Heart left ventricle (tissue), 16 donors: ENCODE measurements at places on chromosomes 1 and 21. TPM values are rescaled to one million over a fixed set of nuclear protein-coding genes. Genes with fewer than 3 reads are reported as not detected.

The PTPRF gene
- total RNA-seq = 74.1 TPM

The BMP8A gene
- total RNA-seq = 1.0 TPM

The TMEM240 gene
- total RNA-seq = 4.0 TPM

The PLPPR4 gene
- total RNA-seq = 0.19 TPM

The BMP8B gene
- 0.42 TPM for total RNA-seq

The SRGAP2B gene
- 9.9 TPM for total RNA-seq

The UTS2 gene
- total RNA-seq = not detected

The EFCAB7 gene
- total RNA-seq = 10.2 TPM

The C4BPA gene
- total RNA-seq = not detected

The ENO1 gene
- total RNA-seq = 92.2 TPM

- no peak for DNase-seq
Observed at GRCh38 chr1:154436433-154436832, 31.3 kb downstream of the IL6R start.

- no peak for DNase-seq
Observed at GRCh38 chr1:10252508-10252907, 42.1 kb downstream of the KIF1B start.

- no peak for DNase-seq
Observed at GRCh38 chr1:154736841-154737240, 128.9 kb upstream of the ADAR start.

GRCh38 chr1:239388578-239388977, 2.2 kb downstream of the CHRM3 start:
- no peak for DNase-seq

DNA sequence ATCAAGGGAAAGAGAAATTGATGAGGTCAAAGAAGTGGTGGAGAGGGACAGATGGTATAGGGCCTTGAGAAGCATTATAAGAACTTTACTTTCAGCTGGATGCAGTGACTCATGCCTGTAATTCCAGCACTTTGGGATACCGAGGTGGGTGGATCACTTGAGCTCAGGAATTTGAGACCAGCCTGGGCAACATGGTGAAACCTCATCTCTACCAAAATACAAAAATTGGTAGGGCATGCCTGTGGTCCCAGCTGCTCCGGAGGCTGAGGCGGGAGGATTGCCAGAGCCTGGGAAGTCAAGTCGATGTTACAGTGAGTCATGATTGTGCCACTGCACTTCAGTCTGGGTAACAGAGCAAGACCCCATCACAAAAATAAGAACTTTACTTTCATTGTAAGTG, 5.7 kb downstream of the TMEM50A start:
- no peak for DNase-seq

GRCh38 chr1:231818337-231818736, 191.7 kb downstream of the DISC1 start:
- DNase-seq = peak; percentile 53

- peak; percentile 72 for DNase-seq
Observed at GRCh38 chr21:45074048-45074817, at the start of gene ADARB1. ADARB1 (plus strand) TSS chr21:45074580; CDS start chr21:45171657, 97,077 bp downstream.

- DNase-seq = peak; percentile 30
Observed at GRCh38 chr1:19504796-19505692, 19.7 kb upstream of the CAPZB start.

DNA sequence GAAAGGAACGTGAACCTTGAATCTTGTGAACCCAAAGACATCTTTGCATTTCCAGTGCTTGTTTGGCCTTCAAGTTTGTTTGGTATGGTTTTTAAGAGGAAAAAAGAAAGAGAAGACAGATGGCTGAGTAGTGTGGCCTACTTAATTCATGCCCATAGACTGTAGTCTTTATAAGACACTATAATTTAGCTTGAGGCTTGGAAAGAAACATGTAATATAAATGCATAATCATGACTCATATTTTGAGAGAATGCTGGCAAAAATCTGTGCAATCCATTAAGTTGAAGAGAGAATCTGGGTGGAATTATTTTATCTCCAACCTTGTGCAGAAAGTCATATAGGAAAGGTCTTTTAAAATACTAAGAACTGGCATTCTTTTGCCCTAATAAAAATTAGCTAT, 179.3 kb downstream of the SIPA1L2 start:
- no peak for DNase-seq

GRCh38 chr1:25620701-25621350, 4.2 kb downstream of the MAN1C1 start:
- no peak for DNase-seq

GRCh38 chr1:170734412-170735175, 70.7 kb downstream of the PRRX1 start:
- DNase-seq = no peak

DNA sequence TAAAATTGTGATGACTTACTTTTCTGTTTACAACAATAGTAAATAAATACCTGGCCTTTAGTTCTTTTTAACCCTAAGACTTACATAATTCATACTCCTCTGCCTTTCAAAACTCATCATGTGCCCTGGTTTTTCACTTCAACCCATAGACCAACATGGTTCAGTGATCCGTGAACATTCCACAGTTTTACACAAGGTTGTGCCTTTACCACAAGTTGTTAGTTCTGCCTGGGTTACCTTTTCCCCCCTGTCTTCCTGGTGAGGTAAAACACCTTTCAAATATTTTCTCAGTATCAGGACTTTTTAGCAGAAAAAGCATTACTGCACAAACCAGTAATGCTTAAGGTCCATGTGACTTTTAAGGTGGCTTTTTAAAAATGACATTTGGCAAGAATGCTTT, 1466.4 kb downstream of the PLA2G4A start:
- no peak for DNase-seq

- no peak for DNase-seq
Observed at GRCh38 chr1:37033355-37034101, 787 bp downstream of the GRIK3 start.

- no peak for DNase-seq
Observed at GRCh38 chr1:98393719-98394118, 267.8 kb upstream of the SNX7 start.

DNA sequence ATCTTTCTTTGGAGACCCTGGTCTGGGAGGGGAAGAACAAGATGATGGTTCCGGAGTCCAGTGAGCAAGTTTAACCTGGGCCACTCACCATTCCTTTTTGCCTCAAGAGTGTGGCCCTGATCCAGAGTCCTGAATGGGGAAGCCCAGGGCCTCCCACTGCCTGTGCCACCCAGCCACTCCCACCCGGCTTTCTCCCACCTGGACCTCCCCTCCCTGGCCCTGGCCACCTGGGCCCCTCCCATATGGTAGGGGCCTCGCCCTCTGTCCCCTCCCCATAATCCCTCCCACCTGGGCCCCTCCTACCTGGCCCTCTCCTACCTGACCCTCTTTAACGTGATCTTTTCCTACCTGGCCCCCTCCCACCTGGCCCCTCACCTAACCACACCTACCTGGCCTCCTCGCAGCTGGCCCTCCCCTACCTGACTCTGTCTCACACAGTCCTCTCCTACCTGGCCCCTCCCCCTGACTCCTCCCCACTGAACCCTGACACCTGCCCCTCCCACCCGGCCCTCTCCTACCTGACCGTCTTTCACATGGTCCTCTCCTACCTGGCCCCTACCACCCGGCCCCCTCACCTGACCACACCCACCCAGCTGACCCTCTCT, 220.7 kb upstream of the VAMP3 start:
- peak; percentile 23 for DNase-seq

GRCh38 chr1:67977756-67978155, 72.7 kb downstream of the DIRAS3 start:
- no peak for DNase-seq

DNA sequence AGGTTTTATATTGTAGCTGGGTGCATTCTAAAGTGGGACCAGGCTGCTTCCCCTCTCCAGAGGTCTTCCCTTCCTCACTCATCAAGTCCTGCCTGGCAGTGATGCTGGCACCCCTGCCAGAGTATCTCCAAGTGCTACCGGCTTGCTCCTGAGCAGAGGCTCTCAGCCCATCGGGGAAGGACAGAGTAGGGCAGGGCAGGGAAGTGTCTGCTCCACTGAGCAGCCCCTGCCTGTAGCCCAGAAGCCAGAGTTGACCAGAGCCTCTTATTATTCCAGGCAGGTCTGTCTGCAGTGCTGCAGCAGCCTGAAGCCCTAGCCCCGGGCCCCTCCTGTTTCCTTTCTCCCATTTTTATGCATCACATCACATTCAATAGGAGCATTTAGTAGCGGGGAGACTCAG, 51.1 kb downstream of the ATP2B4 start:
- no peak for DNase-seq

DNA sequence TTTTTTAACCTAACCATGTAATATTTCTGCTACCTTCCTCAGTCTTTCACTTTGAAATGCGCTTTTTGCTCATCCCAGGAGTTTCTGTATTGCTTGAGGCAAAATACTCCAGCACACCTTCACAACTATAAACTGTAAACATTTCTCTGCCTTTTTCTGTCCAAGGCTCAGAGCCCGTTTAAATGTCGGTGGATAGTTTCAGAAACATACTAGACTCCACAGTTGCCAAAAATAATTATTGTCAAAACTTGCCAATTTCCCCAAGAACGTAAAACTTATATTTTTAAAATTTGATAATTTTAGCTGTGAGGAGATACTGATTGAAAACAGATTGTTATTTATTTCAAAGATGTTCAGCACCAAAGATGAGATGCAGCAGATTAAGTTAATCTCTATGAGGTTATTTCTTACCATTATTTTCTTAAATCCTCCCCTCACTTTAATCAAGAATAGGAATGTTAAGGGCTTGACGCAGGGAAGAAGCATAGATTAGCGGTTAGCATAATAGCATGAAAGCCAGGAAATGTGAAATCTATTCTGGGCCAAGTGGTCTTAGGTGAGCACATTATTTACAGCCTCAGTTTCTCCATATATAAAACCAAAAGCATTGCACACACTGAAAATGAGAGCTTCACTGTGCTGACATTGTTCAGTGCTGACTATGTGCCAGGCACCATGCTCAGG, 91.5 kb upstream of the ESRRG start:
- DNase-seq = no peak

- DNase-seq = no peak
Observed at GRCh38 chr1:168507828-168508227, 36.0 kb downstream of the XCL2 start.

- no peak for DNase-seq
Observed at GRCh38 chr1:28779751-28780408, 32.1 kb upstream of the OPRD1 start.

GRCh38 chr1:203871114-203871880, 9.9 kb downstream of the SNRPE start:
- DNase-seq = no peak
